ENCODE measurements at places on chromosomes 12 and 14.

DNA sequence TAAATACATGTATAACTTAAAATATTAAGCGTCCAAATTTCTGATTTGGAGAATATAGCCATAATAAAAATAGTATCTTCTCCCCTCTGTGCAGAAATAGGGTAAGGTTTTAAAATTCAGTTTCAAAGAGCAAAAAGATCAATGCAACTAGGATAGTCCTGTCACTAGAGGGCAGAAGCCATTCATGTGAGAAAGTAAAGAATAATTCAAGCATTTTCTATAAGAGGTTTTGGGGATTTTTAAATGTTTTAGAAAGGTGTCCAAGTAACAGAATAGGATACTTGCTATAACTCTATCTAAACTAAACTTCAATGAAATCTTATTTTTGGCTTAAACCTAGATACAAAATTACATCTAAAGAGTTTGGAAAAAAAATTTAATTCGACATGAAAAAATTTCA lies 50.3 kb downstream of the ADAMTS20 start:
- no peak for ATAC-seq

- ATAC-seq, result no peak
Observed at GRCh38 chr14:89309670-89310177, 107.3 kb downstream of the FOXN3 start.

DNA sequence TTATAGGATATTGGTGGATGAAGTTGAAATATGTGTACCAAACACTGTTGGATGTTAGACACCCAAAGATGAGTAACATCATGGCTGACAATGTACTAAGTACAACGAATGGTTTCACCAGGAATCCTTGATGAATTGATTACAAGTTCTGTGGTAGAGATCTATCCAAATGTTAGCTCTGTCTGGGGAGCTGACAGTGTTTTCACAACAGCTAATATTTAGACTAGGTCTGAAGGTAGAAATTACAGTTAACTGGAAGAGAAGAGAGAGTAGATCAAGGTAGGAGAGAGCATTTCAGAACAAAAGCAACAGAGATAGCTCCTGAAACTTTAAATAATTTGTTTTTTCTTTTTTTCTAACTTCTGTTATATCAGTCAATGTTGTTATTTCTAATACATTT lies 44.9 kb downstream of the DERA start:
- no peak for ATAC-seq

DNA sequence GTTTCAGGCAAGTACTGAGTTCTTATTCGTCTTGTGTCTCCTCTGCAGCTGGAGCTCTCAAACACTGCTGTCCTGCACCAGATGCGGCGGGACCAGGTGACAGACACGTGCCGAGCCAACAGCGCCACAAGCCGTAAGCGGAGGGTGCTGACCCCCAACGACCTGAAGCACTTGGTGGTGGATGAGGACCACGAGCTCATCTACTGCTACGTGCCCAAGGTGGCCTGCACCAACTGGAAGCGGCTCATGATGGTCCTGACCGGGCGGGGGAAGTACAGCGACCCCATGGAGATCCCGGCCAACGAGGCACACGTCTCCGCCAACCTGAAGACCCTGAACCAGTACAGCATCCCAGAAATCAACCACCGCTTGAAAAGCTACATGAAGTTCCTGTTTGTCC lies 201.2 kb downstream of the SLC41A2 start:
- no peak for ATAC-seq

- no peak for ATAC-seq
Observed at GRCh38 chr12:31220633-31221550, 105.1 kb downstream of the SINHCAF start.

- ATAC-seq, result no peak
Observed at GRCh38 chr14:104989236-104989950, 3.8 kb downstream of the CLBA1 start.

- no peak for ATAC-seq
Observed at GRCh38 chr14:65258391-65258790, 154.1 kb upstream of the FUT8 start.

DNA sequence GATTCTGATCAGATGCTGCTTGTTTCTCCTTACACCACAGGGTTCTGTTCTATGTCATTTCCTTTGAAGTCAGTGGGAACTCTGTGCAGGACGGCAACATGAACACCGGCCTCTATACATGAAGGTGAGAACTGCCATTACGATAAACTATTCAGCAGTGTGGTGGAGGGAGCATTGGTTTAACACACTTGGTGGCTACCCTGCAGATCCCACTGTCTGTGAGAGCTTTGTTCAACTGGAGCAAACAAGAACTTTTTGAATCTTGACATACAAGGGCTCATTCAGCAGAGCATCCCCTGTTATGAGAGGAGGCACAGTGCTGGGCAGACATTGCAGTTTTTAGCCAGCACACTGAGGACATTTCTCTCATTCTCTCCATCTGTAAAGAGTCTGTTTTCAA lies 10.7 kb upstream of the FRS2 start:
- ATAC-seq, result no peak
